ENCODE measurements at places on chromosomes 7 and 10.

GRCh38 chr7:74627661-74628411 is 29.7 kb upstream of the GTF2I start:
- DNase-seq, result no peak

DNA sequence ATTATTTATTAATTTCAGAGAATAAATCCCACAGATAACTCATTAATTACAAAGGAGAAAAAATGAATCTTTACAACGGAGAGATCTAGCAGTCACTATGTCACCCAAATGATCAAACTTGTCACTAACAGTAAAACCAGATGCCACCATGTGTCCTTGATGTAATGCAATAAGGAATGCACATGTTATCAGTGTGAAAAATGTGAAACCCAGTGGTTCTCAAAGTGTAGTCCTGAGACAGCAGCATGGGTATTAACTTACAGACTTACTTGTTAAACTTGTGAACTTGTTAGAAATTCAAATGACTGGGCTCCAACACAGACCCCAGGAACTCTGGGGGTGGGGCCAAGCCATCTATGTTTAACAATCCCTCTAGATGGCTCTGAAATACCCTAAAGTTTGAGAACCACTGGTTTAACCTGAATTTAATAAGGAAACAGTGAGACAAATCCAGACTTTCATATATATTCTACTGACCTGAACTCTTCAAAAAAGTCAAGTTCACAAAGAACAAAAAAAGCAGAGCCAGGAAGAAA is 77.4 kb downstream of the RNLS start:
- no peak for DNase-seq

DNA sequence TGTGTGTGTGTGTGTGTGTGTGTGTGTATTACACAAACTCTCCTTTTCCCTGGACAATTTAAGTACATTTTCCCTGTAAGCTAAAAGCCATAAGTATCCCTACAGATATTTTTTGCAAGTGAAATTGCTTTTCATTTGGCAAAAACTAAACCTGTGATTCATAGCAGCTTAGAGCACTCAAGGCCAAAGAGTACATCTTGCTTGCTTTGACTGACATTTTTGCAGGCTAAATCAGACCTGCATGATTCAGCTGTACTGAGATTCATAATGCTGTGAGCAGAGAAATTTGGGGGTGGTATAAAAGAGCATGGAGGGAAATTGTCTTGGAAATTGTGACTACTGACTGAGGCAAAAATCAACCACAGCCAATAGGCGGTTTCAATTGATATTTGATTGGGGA is 500.4 kb downstream of the GFRA1 start:
- no peak for DNase-seq

DNA sequence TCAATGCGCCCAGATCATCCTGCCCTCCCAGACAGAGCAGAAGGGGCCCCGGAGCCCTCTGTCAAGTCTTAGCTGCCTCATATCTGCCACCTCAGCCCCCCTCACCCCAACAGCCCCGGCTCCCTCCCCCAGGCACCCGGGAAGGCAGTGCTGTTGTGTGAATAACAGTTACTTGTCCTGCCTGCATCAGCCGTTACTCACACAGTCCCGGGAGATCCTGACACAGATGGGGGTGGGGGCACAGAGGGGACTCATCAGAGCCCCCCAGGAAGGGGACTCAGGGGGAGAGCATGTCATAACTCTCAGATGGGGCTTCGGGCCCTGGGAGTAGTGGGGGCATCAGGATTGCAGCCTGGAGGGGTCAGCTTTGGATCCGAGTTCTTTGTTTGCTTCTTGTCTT is 12.4 kb upstream of the SERPINE1 start:
- DNase-seq, result no peak

GRCh38 chr10:87619705-87620104 is 40.0 kb upstream of the PAPSS2 start:
- DNase-seq, result no peak

DNA sequence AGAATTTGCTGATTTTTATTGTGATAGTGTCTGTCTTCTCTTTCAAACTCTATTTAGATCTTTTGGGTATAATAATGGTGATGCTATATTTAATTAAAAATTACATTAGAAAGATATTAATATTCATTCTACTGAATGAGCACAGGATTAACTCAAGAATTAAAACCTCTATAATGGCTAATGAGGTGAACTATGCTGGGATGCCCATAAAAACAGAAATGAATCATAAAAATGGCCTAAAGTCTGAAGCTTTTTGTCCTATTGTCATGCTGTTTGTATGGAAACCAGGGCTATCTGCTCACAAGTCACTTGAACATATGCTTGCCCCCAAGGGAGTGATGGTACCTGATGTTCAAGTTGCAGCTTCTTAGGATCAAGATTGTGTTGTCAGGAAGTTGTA is 76.2 kb upstream of the ICA1 start:
- no peak for DNase-seq

GRCh38 chr7:140080919-140081318 is 18.2 kb upstream of the PARP12 start:
- DNase-seq, result no peak

GRCh38 chr7:134308548-134308947 is 8.2 kb downstream of the SLC35B4 start:
- no peak for DNase-seq

- DNase-seq, result no peak
Observed at GRCh38 chr10:130066743-130067142, 43.9 kb downstream of the C10orf143 start.

DNA sequence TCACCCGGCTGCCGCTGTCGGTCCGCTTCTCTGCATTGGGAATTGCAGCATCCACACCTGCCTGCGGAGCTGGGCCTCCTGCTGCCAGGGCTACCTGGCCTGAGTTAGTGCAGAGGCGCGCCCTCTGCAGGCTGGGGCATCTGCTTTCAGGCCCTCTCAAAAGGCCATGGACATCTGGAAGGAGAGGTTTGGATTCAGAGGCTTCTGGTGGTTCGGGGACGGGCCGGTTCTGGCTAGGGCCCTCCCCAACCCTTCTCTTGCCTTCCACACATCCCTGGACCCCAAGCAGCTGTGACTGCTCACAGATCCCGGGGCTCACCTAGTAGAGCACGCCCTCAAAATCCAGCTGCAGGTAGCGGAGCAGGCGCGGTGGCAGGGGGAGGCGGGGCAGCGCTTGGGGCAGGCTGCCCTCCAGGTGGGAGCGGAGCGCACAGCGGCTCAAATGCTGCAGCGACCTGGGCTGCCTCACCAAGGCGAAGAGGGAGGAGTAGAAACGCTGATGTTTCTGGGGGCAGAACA is 8.4 kb upstream of the GBX1 start:
- no peak for DNase-seq

DNA sequence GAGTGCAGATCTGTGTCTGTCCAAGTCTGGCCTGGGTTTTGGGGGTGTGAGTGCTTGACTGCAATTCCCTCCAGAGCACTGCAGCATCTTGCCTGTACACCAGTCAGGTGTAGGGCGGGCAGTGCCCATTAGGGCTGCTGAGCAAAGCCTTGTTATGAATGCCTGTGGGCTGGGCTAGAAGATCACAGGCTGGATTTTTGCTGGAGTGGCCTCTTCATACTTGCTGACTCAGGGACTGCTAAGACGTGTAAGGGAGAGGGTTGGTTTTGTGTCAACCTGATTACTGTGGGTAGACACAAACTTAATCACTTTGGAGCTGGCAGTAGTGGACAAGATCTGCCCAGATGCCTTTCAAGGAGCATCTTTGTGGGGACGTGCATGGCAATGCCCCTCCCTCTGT is 29.6 kb downstream of the DMBT1 start:
- DNase-seq, result no peak

- DNase-seq, result no peak
Observed at GRCh38 chr7:137985253-137985896, 16.5 kb downstream of the CREB3L2 start.

GRCh38 chr10:113927440-113927839 is 73.0 kb downstream of the NHLRC2 start:
- DNase-seq, result no peak

DNA sequence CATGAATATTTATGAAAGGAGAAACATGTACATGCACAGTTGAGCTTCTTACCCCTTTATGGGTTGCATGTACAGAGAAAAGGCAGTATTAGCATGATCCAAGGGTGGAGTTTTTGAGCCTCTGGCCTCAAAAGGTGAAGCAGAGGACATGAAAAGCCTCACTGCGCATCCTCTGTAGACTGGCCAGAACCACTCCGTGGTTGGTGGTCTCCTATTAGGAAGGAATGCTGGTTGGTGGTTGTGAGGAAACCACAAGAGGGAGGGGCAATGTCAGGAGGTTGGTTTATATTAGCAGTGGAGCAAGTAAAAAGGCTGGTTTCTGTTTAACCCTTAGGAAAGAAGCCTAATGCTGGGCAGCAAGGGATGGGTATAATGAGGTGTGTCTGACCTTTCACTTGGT is 37.5 kb downstream of the AHCYL2 start:
- no peak for DNase-seq

- DNase-seq, result no peak
Observed at GRCh38 chr7:134712196-134712595, 65.5 kb downstream of the BPGM start.

DNA sequence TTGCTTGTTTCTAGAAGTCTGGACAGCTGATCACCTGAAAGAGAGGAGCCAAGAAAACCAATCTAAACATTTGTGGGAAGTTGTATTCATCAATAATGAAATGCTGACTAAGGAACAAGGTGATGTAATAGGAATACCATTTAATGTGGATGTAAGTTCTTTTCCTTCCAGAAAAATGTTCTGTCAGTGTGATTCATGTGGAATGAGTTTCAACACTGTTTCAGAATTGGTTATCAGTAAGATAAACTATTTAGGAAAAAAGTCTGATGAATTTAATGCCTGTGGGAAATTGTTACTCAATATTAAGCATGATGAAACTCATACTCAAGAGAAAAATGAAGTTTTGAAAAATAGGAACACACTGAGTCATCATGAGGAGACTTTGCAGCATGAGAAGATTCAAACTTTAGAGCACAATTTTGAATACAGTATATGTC is 39.8 kb upstream of the ZNF37A start:
- DNase-seq, result no peak

DNA sequence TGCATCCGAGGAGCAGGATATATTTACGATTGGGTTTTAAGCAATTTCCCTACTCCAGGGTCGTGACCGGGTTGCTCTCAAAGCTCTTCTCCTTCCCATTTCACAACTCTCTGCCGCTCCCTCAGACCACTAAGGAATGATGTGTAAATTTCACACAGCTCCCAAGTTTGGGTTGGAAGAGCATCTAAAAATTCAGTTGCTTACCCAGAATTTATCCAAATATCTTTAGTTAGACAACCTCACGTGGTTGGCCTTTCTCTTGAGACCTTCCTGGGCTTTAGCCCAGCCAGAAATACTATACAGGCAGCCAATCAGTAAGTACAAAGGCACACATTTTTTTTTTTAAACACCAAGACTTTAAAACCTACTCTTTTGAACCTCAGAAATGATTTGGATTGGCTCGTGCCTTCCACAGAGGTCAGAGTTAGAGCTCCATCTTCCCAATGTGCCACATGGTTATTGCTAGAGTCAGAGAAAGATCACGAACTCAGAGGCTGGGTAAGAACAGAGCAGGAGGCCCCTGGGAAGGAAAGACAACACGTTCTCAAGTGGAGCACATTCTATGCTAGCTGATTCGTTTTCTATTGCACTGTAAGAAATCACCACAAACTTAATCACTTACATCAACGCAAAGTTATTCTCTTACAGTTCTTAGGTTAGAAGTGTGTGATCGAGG is 335.4 kb upstream of the MGMT start:
- DNase-seq, result no peak

DNA sequence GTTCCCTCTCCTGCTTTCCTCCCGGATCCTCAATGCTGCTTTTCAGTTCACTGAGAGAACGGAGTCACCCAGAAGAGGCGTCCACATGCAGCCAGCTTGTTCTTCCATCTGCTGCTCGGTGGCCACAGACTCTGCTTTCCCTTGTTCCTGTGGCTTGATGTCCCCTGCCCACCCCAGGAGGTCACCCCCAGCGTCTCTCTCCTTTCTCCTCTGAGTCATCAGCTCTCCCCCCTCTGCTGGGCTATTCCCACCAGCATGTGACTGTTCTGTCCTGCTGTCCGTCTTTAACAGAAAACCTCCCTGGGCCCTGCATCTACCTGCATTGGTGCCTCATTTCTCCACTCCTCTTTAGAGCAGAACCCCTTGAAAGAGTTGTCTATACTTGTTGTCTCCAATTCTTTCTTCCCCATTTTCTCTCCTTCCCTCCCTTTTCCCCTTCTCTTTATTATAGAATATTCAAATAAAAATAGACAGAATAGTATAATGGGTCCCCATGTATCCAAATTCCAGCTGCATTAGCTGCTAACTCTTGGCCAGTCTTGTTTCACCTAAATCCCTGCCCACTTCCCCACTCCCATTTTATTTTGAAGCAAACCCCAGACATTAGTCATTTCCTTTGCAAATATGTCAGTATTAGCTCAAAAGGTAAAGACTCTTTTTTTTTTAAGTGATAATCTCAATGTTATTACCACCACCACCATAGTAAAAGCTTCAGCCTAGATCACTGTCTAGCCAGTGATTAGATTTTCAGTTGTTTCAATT is 4.1 kb downstream of the ZNF282 start:
- no peak for DNase-seq

GRCh38 chr10:74275755-74276290 is 124.8 kb downstream of the ADK start:
- DNase-seq, result no peak

DNA sequence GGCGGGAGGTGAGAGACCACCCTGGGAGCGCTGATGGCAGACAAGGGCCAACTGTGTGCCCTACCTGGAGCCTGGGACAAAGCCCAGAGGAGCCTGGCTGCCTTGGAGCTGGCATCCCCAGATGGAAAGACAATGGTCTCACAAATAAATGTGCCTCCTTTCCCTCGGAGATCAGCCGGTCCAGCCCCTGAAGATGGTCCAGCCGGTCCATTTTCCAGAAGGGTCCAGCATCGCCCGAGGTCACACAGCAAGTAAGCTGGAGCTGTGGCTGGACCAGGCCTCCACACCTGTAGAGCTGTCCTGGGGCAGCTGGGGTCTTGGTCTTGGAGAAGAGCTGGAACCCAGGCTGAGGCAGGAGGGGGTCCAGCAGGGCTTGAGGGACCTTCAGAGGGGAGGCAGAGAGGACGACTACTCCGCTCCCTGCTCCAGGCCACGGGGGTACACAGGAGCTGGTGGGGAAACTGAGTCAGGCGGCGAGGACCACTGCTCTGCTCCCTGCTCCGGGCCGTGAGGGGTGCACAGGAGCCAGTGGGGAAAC is 3.6 kb downstream of the ELFN1 start:
- DNase-seq, result no peak

- DNase-seq, result no peak
Observed at GRCh38 chr10:113261161-113261560, 291.7 kb upstream of the HABP2 start.

DNA sequence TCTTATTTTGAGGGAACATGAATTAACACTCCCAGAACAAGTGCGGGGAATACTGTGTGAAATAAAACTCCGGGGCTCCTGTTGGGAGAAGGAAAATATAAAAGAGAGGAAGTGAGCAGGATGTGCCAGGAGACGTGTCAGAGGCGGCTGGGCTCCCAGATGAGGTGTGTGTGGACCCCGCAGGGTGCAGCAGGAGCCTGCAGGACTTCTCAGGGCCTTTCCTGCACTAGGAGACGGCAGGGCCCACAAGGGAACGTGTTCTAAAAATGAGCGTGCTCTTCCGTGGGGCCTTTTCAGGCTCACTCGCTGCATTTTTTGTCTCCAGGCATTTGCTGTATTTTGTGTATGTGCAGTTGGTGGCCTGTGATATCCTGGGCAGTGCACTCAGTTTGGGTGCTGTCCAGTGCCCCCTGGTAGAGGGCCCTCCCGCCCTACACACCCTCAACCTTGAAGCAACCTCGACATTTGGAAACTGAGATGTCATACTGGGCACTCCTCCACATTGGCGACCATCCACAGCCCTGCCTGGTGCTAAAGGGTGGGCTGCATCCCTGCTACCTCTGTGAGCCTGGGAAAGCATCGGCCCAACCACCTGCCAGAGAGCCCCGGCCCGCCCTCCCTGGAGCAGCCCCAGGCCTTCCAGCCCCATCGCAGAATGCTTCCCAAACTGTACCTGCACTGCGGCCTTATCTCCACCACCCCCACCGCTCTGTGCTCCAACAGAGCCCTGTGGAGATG is 35.2 kb upstream of the EN2 start:
- no peak for DNase-seq

Measured in CD4-positive, alpha-beta T cell treated with Interferon gamma for 1 hour (primary cell).